ENCODE measurements at places on chromosomes 2 and 18.

DNA sequence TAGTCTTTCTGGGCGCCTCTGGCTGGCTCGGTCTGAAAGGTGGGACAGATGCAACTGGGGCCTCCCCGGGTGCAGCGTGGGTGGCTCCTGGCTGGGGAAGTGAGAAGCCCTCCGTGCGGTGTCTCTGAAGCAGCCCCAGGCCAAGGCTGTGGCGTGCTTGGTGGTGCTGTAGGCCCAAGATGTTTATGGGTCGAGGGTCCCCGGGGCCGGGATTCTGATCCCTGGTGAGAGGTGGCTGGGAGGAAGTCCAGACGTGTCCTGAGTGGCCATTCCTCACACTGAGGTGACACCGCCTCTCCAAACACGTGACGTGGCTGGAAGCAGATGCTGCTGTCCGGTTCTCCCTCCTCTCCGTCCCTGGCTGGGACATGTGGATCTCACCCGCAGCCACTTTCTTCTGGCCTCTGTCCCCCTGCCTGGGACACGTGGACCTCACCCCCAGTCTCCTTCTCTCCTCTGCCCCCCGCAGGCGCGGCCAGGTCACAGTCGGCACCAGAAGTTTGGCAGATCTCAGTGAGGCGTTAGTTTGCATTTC is 12.6 kb downstream of the RTP5 start:
- no peak for DNase-seq

- no peak for DNase-seq
Measured at GRCh38 chr18:11081009-11081532, 68.3 kb downstream of the PIEZO2 start.

- DNase-seq = no peak
Measured at GRCh38 chr2:122960759-122961641, 1064.1 kb upstream of the CNTNAP5 start.

GRCh38 chr2:227222292-227222691 is 57.9 kb downstream of the COL4A3 start:
- DNase-seq = no peak

DNA sequence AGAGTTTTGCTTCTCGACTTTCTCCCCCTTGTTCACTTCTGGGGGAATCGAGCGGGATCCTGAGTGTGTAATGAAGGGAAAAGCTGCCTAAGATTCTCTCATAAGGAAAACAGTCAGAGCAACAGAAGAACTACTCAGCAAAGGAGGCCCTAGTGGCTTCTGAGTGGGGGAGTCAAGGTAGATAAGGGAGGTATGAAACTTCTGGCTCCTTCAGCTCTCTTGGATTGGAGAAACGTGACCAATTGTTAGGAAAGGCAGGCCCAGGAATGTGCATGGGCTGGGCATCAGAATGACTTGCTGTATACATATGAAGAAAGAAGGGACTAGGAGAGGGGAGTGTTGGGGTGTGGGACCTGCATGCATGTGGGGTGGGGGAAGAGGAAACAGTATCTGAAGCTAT is 73.1 kb downstream of the KCNS3 start:
- DNase-seq = no peak

DNA sequence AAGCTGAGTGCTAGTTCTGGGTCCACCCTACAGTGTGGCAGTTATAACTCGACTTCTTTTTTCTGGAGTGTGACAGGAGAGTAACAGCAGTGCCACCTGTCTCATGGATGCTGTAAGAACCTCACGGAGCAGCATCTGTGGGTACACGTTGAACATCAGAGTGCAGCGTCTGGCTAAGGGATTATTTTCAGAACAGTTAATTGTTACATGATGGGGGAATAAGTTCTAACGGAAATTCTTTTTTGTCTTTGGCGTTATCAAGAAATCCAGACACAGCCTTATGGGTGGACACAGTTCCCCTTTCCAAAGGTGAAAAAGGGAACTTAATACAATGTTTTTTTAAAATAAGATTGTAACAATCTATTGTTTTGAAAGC is 28.3 kb upstream of the TOGARAM2 start:
- no peak for DNase-seq

DNA sequence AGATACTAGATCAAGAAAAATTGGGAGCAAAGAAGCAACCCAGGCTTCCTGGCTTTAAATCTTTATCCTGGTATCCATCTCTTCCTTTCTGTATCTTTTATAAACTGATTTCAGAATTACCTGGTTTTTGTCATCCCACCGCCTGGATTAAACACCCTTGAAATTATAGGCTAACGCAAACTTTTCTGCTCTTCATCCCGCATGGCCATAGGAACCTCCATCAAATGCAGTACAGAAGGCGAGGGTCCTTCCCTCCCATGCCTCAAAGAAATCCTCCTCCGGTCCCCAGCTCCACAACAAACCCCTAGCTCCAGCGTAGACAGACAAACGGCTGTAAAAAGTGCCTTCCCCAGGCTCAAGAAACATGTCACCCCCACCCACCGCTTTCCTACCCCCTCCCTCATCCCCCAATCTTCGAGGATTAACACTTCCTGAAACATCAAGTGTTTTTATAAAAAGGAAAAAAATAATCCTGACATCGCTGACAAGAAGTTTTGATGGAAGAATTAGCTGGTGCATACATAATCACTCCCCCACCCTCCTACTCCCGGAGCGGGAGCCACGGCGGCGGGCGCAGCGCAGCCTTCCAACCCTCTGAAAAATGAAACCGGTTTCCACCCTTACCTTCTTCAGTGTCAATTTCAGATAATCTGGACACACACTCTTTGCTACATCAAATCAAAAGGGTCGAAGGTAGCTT is 7.6 kb downstream of the DLX1 start:
- DNase-seq = no peak

GRCh38 chr2:46157966-46158310 is 139.3 kb upstream of the EPAS1 start:
- DNase-seq = no peak

- DNase-seq = no peak
Measured at GRCh38 chr2:96107708-96108065, 8.7 kb downstream of the ADRA2B start.

DNA sequence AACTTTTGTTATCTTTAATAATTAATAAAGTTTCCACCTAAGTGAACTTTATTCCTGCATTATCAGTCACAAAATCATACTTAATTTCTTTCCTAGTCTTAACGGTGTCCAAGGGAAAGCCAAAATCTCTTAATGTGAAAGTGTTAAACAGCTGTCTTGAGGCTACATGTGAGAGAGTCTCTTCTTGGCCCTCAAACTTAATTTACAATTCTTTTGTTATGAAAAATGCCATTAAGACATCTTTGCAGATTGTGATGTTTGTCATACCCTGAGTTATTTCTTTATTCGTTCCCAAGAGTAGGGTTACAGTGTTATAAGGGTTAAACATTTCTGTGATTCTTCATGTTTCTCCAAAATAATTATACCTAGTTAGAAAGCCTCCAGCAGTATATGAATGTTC is 64.6 kb downstream of the ANKRD12 start:
- DNase-seq = no peak

DNA sequence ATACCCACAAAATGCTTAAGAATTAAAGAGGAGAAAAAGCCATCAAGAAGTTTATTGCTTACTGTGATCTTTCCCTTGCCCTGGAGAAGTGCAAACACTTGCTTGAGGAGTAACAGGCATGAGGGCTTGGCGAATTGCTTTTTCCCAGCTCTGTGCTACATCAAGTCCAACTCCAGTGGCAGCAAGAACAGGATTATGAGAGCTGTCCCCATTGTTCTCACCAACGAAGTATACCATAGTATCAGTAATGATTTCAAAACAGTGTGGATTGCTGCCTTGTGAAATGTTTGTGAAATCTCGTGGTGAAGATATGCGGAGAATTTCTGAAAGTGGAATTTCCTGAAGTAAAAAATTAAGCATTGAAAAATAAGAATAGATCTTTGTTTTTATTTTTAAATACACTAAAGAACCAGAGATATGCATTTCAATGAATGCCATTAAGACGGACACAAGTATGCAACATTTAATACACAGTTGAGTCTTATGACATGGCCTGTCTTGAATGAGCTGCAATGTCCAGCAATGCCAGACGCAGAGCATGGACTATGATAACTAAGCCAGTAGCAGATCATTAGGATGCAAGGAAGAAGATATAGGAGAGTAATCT is 43.0 kb downstream of the NDUFAF7 start:
- DNase-seq = no peak

DNA sequence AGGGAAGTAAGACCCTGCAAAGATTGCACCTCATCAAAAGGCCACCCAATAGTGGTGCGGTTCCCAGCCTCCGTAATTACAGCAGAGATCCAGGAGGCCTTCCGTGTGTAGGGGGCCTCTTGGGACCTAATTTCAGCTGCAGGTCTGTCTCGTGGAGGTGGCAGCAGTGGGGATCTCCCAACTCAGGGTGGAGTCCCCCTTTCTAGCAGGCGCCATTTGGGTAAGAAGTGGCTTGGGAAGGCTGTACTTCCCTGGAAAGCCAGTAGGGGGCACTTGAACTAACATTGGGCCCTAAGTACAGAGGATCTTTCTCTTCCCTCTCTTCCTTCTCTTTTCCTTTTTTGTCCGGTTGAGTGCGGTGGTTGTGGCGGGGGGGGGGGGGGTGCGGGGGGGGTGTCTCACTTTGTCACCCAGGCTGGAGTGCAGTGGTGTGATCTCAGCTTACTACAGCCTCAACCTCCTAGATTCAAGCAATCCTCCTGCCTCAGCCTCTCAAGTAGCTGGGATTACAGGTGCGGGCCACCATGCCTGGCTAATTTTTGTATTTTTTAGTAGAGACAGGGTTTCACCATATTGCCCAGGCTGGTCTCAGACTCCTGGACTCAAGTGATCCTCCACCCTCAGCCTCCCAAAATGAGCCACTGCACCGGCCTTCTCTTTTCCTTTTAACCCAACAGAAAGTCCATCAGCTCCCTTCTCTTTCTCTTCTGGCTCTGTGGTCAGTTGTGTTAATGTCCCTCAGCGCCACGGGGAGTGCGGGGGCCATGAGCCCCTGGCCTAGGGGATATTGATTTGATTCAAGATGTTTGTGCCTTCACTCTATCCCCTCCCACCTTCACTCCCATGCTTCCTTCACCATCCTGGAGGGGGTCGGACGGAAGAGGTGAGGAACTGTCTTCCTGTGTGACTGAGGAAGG is 32.0 kb downstream of the CENPO start:
- peak; percentile 10 for DNase-seq

DNA sequence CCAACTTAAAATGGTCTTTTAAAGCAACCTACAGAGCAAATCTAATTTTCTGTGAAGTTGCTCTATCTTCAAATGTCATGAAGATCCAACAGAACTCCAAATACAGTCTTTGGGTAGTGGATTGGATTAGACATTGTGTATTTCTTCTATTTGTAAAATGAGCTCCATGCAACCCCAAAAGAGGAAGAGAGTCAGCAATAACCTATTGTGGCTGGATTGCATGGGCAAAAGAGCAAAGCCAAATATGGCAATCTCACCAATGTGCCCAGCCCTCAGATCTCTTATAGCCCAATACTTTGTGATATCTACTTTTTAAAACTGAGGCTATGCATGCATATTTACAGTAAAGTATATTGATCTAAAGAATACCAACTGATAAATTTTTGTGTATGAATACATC is 146.3 kb downstream of the TXNL1 start:
- DNase-seq = no peak

DNA sequence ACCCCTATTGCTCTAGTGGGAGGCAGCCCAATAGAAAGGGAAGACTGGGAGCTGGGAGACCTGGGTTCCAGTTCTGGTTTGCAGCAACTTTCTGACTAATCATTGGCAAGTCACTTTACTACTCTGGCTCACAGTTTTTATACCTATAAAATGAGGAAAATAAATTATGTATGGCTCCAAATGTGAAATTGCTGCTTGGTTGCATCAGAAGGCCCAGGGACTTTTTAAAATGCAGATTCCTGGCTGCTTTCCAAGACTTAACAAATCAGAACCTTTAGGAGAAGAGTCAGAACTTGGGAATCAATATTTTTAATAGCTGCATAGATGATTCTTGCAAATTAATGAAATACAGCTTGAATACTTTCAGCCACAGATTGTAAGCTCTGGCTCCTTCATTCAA is 943.9 kb downstream of the EPHA4 start:
- no peak for DNase-seq

DNA sequence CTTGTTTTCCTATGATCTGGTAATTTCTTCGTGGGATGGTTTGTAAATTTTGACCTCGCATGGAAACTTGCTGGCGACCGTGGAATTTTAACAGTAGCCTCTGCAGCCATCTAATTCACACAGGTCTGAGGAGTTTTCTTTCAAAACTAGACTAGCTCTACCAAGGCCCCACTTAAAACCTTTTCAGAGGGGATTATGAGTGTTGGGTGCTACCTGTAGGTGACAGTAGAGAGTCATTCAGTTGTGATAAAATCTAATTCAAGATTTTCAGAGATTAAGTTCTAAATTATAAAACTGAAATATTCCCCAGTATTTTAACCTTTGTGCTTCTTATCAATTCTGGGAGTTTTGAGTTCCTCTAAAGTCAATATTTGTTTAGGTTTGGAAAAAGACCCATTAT is 31.0 kb downstream of the THSD7B start:
- no peak for DNase-seq
